ENCODE measurements at places on chromosomes 2 and 18. TPM values are rescaled to one million over a fixed set of nuclear protein-coding genes. Genes with fewer than 3 reads are reported as not detected.

M1AP gene
- not detected for total RNA-seq

TSPYL6 gene
- not detected for total RNA-seq

CRYBA2 gene
- total RNA-seq = not detected

ALKAL2 gene
- not detected for total RNA-seq

Data from A549 treated with Hydrocortisone at 1 μM for 4 hours (cell line).